RKO (cell line): ENCODE measurements at places on chromosomes 1 and 21.

DNA sequence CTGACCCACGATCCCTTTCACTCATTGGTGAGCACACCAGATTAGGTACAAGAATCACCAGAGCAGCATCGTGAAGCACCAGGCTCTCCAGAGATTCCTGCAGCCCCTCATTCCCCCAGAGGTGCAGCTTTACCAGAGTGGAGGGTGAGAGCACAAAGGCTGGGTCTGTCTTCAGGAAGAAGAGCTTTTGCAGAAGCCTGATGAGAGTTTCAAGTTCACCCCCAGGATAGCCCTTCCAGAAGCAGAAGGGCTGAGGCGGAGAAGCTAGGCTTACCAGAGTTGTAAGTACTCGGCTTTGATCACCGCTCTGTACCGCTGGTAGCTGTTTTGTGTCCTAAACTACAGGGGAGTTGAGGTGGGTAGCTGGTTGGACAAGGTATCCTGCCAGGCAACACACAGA, 3.1 kb downstream of the TSSK3 start:
- DNase-seq = no peak

GRCh38 chr21:33886321-33886720, 29.3 kb downstream of the ATP5PO start:
- no peak for DNase-seq

DNA sequence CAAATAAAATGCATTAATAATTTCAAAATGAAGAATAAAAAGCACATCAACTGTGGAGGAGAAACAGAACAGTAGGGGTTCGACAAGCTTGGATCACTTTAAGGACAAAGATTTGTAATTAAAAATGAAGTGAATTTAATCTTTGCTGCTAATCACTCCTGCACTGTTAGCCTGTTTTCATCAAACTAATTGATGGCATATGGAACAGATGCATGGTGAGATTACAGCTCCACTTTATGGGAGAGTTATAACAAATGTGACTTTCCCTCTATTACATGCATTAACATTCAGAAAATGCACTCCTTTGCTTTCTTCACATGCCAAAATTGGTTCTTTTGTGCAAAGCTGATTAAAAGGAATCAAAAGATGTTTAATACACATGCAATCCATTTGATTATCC, 207.2 kb upstream of the C21orf91 start:
- DNase-seq = no peak

DNA sequence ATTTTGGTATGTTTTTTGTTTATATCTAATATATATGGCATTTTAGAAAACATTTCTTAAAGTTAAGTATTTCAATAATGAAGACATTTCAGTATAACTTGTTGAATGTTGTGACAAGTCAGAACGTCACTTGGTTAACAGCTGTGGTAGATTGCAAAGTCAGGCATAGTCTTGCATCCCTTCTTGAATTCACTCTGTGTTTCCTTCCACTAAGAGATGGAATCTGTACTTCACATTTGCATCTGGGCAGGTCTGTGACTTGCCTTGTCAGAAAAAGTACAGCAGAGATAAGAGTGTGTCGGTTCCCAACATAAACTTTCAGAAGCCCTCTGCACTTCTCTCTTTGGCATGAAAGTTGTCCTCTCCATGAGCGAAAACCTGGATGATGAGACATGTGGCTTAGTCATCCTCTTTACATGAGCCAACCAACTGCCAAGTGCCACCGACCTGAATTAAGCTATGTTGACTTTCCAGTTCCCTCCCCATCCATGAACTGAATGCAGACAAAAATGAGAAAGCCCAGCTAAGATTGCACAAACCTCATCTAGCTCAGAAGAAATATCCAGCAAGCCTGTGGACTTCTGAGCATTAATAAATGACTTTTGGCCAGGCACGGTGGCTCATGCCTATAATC, 1730.2 kb downstream of the MRPL39 start:
- DNase-seq = no peak

DNA sequence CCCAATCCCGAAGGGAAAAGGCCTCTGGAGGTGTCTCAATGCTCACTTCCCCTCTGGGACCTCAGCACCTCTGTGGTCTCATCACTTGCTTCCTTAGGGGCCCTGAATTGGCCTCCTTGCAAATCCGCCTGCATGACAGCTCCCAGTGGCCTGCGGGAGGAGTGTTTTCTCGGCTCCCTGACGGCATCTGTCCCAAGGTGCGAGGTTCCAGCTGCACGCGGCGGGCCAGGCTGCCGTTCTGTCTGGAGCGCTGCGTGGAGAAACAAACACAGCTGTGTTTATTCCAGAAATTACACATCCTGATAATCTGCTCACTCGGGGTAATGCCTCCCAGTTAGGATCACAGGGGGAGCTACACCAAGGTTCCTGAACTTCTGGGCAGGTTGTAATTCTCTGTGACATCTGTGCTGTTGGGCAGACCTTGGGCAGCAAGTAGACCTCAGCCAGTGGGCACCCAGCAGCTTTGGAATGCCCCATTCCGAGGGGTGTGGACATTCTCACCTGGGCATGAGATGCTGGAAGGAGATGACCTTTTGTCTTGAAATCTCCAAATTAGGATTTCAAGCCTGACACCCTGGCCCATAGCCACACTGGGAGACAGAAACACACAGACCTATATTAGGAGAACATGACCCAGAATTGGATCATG, 18.2 kb downstream of the EPHB2 start:
- DNase-seq = no peak

- peak; percentile 56 for DNase-seq
These were observed 97.9 kb upstream of the RGS1 start for GRCh38 chr1:192477630-192478029.

DNA sequence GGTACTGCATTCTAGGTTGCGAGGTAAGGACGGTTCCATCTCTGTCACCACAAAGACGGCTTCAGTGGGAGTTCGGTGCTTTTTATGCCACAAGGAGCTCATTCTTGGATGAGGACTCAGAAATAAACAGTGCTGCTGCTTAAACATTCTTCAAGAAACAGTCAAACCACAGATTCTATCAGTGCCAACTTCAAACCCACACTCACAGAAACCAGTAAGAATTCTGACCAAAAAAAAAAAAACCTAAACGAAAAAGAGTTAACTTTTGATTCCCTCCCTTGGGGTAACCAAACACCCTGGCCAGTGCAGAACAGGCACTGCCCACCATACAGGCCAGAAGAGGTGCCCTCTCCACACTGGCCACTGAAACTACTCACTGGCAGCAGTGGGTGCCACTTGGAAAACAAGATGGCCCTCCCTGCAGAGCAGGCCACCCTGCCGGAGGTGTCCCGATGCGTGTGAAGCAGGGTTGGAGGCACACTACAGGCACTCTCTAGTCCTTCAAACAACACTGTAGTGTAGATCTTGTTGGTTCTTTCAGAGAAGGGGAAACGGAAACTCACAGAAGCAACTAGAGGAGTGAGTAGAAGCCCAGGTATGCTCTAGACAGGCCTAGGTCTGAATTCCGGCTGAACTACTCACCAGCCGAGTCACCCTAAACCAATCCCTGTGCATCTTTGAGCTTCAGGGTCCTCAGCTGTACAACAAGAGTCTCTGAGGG, 87.3 kb upstream of the TLR5 start:
- peak; percentile 8 for DNase-seq

DNA sequence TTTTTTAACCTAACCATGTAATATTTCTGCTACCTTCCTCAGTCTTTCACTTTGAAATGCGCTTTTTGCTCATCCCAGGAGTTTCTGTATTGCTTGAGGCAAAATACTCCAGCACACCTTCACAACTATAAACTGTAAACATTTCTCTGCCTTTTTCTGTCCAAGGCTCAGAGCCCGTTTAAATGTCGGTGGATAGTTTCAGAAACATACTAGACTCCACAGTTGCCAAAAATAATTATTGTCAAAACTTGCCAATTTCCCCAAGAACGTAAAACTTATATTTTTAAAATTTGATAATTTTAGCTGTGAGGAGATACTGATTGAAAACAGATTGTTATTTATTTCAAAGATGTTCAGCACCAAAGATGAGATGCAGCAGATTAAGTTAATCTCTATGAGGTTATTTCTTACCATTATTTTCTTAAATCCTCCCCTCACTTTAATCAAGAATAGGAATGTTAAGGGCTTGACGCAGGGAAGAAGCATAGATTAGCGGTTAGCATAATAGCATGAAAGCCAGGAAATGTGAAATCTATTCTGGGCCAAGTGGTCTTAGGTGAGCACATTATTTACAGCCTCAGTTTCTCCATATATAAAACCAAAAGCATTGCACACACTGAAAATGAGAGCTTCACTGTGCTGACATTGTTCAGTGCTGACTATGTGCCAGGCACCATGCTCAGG, 91.5 kb upstream of the ESRRG start:
- no peak for DNase-seq

GRCh38 chr1:53708687-53709086, 30.3 kb downstream of the GLIS1 start:
- DNase-seq = no peak

DNA sequence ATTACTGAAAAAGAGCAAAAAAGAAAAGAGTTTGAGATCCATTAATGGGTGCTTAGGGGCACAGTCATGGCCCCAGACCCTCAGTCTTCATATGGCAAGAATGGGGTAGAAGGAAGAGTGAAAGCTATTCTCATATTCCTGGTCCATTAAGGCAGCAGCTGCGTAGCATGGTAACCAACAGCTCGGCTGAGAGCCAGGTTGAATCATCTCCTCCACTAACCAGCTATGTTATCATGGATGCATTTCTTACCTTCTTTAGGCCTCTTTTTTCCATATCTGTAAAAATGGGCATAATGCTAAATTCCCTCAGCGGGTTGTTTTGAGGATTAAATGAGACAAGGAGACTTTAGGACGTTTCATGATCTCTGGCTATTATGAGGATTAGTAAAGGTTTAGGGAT, 15.0 kb upstream of the SARS1 start:
- no peak for DNase-seq

DNA sequence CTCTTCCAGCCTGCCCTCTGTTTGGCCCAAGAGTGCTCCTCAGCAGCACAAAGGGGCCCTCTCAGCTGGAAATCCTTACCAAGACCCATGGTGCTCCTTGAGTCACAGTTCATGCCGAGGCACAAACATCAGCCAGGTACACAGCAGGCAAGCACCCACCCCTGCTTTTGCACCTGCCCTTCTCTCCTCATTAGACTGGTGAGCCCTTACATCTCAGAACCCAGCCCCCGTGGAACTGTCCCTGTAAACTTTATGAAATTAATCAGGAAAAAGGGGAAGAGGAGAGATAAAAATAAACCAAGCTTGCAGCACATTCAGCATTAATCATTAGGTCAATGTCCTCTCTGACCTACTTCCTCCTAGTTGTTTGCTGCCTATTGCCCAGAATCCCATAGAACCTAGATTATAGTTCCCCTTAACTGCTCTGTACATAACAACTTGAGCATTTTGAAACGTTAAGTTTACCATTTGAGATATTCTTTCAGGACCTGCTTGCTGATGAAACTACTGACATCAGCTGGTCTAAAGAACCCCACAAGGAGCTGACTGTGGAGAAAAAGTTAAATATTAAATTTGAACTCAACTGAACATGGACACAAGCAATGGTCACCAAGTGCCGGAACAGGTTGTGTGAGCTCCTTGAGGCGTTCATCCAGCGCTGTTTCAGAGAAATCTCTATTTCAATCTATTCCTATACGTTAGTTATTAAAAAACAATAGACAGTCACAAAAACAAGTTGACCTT, 738.4 kb downstream of the MATN1 start:
- DNase-seq = no peak

DNA sequence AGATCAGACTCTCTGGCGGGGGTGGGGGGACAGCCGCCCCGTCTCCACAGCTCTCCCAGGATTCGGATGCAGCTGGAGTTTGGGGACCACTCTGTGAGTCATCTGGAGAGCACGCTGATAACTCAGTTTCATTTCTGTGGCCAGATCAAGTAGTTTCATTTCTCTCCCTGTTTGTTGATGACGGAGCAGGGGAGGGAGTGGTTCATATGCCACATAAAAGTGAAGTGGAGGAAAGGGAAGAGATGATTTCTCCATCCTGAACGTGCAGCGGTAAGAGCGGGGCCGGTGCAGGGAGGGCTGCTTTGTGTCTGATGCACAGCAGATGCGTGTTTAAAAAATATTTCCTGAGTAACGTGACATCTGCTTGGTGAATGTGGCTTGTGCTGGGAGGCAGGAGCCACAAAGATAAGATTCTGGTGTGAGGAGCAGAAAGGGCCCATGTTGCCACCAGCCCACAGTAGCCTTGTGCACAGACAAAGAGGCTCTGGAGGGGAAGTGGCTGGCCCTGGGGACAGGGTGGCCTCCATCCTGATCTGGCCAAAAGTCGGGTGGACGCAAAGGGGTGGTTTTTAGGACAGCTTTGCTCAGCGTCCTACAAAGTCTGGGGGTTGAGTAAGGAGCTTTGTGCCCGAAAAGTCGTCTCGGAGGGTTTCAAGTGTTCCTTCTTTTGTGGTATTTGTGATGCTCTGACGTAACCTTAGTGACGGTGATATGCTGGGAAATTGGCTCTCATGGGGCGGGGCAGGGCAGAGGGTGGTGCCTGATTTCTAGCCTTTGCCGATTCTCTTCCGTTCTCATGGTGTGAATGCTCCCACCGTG, at the start of gene MX2:
Gene MX2, plus strand, starts transcription at position 242 of the 819 bp plus-strand sequence. CDS start 14,880 bp downstream, outside the sequence.
- peak; percentile 43 for DNase-seq

GRCh38 chr21:28418726-28419514, 573.8 kb downstream of the LTN1 start:
- DNase-seq = no peak

- DNase-seq = no peak
These were observed 2.8 kb downstream of the CLDN19 start for GRCh38 chr1:42737257-42737656.

DNA sequence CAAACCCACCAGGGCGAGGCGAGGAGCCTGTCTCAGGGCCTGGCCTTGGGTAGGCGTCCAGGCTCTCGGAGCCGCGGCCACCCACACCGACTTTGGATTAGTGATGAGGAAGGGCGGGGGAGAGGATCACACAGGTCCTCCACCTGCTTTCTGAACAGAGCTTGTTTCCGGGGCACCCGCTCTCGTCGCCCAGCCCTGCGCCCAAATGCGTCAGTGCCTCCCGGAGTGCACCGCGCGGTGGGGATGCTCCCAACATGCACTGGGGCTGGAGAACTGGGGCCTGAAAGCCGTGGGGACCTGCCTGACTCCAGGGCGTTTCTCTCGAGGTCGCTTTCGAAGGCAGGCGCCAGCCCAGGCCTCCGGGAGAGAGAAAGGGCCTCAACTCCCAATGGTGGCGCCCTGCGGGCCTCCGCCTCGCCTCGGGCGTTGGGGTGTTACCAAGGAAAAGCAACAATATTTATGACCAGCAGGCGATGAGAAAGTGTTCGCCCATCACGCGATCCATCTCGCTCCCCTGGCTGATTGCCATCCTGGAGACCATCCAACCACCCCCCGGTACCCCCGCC, 8.9 kb upstream of the LHX8 start:
- DNase-seq = no peak

- DNase-seq = no peak
These were observed 79.8 kb upstream of the PLXNA2 start for GRCh38 chr1:208324005-208324404.
